Fibroblast of skin of right quadriceps (primary cell): ENCODE measurements at places on chromosomes 11 and 22.

DNA sequence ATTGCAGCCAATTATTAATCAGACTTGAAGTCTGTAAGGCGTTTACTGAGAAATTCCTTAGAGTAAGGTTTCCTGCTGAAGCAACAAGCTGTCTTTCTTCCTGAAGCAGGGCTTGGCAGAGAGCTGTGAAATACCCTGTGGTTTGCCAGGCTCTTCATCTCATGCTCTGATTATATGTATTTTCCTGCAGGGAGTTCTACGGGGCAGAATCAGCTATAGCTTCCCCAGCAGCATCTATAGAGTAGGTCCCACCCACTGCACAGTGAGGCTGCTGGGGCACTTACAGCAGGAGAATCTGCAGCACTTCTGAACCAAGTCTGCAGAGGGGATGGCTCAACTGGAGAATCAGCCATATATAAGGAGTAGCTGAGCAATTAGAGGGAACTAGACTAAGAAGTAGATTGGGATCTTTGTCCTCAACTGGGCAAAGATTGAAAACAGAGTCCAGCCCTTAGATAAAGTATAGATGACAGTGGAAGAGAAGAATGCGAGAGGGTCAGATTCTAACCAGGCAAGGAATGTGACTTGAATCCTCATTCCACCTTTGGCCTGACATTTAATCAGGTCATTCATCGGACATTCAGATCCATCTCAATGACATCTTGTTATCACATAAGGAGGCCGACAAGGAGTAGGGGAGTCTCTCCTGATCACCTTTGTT, 37.6 kb downstream of the CNTF start:
- DNase-seq: no peak

DNA sequence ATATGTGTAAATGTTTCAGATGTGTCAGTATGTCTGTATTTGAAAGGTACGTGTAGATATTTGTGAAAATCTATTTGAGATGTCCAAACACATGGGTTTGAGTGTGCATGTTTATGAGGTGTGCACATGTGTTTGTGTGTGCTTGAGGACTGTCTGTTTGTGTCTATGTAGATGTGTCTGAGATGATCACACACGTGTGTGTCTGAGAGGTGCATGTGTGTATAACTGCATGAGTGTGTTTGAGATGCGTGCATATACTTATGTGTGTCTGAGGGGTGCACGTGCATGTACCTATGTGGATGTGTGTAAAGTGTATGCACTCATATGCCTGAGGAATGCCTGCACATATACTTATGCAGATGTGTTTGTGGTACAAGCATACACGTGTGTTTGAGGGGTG, 584.4 kb downstream of the BUD13 start:
- DNase-seq: no peak

GRCh38 chr11:118956094-118956846, at the start of gene UPK2:
Gene UPK2 (plus strand): TSS chr11:118956298. CDS start chr11:118956351, 53 bp downstream.
- peak; percentile 65 for DNase-seq

DNA sequence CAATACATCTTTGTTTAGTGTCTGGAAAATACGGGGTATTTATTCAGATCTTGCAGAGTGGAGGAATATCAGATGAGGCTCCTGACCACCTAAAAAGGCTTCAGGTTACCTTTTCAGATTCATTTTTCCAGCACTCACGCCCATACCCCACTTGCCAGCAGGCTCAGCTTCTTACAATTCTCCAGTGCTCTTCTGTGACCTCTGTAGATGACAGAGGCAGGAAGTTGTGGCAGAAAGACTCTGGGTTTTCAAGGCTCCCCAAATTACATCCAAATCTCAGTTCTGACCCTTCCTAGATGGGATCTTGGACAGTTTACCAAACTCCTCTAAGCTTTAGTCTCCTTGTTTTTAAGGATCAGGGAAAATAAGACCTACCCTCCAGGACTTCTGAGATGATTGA, 61.1 kb downstream of the SYTL2 start:
- DNase-seq: no peak

DNA sequence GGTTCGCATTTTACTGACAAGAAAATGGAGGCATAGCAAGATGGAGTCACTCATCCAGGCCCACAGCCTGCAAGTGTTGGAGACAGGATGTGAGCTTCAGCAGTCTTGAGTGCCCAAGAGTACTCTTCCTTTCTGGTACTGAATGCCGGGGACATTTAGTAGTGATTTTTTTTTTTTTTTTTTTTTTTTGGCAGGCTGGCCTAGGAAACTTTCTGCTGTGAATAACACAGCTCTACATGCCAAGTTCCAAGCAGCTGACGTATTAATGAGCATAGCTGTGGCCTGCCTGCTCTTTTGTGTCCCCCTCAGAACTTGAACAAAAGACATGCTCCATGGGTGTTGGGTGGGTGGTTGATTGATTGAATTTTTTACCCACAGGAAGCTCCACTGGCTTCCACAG, 195.5 kb upstream of the CADM1 start:
- DNase-seq: peak; percentile 88
